ENCODE measurements at places on chromosomes 6 and 20.
A peak's percentile ranks its signal among the peaks of the same experiment; 100 is the strongest.

DNA sequence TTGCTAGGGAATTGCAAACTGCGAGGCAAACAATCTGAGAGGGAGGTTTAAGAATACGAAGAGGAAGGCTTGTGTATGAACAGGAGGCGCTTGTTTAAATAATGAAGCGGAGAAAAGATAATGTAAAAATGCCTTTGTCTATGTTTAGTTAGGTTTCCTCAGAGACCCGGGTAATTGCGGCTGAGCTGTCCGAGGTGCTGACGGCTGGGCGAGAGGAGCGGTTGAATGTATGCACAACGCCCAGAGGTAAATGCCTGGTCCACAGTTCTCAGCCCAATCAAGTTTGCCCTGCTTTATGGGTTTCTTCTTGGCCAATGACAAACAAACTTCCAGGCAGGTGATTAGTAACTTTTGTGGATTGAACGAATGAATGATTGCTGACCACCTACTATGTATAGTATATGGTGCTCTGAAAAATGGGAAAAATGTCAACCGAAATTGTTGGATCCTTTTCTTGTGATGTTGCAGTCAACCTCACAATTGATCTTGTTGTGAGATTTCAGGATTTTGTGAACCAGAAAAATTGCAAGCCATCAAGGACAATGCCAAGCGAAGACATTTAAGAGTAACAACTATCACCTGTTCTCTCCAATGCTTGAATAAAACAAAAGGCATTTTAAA is 38.3 kb upstream of the SLC32A1 start:
- ATAC-seq: no peak

DNA sequence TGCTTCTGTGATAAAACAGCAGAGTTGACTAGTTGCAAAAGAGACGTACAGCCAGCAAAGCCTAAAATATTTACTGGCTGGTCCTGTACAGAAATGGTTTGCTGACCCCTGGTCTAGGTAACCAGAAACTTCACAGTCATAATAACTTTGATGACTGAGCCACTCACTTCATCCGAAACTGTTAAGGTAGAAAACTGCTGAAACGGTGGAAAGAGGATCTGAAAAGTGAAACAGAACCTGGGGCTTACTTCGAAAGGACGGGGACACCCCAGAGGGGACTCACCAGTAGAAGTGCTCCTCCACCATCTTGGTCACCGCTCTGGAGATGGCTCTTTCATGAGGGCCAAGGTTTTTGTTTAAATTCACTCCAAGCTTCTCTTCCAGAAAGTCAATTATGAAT is 16.4 kb downstream of the FAXC start:
- ATAC-seq: no peak

DNA sequence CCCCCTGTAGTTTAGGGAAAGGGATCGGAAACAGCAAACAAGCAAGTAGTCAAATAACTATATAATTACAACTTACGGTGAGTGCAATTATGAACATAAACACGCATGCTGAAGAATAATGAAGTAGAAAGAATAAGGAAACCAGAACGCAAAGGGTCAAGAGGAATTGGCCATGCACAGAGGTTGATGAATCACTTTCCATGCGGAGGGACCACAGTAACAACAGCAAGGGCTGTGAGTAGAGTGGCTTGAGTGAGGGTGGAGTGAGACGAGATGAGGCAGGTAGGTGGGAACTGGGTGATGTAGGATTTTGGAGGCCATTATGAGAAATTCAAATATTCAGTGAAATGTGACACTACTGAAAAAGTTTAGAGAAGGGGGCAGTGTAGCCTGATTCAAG is 112.2 kb upstream of the LAMP5 start:
- no peak for ATAC-seq

GRCh38 chr6:37488476-37488875 is 11.2 kb downstream of the CCDC167 start:
- ATAC-seq: no peak

DNA sequence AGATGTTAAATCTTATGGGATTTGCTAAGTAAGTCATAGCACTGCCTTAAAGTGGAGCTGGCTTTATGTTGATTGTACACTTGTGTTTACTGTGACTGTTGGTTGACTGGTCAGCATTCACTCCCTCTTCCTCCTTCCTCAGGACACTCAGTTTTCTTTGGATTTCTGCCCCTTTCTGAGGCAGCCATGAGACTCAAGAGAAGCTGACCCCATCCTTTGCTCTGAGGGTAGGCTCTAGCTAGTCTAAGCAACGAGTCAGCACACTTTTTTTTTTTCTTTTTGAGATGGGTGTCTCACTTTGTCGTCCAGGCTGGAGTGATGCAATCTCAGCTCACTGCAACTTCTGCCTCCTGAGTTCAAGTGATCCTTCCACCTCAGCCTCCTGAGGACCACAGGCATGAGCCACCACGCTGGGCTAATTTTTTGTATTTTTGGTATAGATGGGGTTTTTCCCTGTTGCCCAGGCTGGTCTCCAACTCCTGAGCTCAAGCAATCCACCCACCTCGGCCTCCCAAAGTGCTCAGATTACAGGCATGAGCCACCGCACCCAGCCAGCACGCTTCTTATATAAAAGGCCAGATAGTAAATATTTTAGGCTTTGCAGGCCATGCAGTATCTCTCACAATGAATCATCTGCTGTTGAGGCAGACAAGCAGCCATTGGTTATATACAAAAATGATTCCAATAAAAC is 191.4 kb downstream of the NFATC2 start:
- peak; percentile 27 for ATAC-seq

- ATAC-seq: no peak
Measured at GRCh38 chr20:12023194-12023795, 105.6 kb downstream of the BTBD3 start.

DNA sequence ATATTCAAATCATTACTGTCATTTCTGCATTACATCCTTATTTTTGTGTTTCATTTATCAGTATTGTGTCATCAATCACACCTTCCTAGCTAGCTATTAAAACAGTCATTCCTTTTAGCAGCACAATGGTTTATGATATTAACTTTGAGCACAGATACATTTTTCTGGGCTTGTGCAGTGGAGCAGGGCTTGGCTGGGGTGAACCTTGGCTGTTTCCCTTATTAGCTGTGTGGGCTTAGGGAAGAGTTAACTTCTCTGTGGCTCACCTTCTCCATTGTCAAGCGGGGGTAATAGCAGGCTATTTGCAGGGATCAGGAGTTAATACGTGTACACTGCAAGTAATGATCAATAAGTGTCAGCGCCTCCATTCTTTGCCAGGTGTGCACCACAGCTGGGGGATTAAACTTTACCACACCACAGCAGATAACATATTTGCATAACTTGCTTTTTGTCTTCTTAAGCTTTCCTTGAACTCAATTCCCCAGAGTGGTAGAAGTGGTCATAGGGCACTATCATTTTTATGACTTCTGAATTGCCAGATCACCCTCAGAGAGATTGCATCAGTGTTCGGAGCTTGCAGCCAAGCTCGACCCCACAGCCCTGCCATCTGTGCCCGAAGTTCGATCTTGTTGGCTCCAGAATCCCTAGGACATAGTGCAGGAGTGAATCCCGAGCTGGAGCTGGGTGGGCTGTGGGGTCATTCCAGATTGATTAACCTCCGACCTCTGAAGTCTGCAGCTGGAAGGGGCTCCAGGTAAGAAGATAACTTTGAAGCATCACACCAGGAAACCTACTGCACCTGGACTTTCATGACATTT is 1.5 kb upstream of the PYGB start:
- no peak for ATAC-seq

Data from motor neuron (in vitro differentiated cells).